ENCODE measurements at places on chromosomes 3 and 15. TPM values are rescaled to one million over a fixed set of nuclear protein-coding genes. Genes with fewer than 3 reads are reported as not detected.

- no peak for DNase-seq
Observed at GRCh38 chr3:43210049-43211027, 76.0 kb upstream of the SNRK start.

DNA sequence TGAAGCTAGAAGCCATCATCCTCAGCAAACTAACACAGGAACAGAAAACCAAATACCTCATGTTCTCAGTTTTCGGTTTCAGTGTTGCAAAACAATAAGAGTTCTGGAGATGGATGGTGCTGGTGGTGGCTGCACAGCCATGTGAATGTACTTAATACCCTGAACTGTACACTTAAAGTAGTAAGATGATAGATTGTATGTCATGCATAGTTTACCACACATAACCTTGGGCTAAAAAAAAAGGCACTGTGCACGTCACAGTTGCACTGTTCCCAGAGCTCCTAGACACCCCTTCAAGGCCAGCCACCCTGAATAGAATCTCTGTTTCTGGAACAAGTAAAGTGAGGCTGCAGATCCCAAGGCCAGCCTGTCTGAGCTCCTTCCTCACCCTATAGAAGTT is 243.3 kb upstream of the IGF1R start:
- no peak for DNase-seq

DNA sequence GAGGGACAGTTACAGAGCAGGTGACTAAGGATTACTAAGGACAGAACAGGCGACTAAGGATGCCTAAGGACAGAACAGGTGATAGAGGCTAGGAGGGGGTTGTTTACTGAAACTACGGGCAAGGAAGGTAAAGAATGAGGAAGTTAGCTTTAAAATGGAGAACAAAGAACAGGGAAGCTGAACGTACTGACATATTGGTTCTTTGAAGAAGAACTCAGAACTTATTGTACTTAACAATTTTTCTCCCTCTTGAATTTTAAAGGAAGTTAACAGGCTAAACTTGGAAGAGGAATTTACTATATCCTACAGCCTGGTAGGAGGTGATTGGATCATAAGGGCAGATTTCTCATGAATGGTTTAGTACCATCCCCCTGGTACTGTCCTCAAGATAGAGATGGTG is 290.2 kb downstream of the SHQ1 start:
- DNase-seq: no peak

DNA sequence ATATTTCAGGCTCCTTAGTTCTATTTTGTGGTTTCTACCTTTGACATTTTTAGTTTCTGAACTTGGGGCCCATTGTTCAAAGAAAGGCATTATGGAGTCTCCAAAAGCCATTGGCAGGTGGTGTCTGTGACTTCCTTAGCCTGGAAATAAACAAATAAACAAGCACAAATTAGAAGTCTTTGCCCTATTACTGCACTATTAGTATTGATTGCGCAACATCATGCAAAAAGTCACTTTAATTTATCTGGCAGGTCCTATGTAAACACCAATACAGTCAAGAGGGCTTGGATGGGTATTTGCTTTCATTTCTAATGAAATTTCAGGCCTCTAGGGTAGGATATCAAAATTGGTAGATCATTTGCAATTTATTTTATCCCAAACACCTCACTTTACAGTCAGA is 85.6 kb downstream of the LPP start:
- no peak for DNase-seq

Gene CCRL2
- 3.7 TPM for polyA plus RNA-seq

Gene OSBPL10
- polyA plus RNA-seq: 9.9 TPM

Gene GATM
- 0.14 TPM for polyA plus RNA-seq

- DNase-seq: no peak
Observed at GRCh38 chr3:50609071-50609762, 2.4 kb downstream of the CISH start.

Gene P3H2
- polyA plus RNA-seq: 24.2 TPM

- no peak for DNase-seq
Observed at GRCh38 chr3:64856106-64856505, 168.3 kb upstream of the ADAMTS9 start.

DNA sequence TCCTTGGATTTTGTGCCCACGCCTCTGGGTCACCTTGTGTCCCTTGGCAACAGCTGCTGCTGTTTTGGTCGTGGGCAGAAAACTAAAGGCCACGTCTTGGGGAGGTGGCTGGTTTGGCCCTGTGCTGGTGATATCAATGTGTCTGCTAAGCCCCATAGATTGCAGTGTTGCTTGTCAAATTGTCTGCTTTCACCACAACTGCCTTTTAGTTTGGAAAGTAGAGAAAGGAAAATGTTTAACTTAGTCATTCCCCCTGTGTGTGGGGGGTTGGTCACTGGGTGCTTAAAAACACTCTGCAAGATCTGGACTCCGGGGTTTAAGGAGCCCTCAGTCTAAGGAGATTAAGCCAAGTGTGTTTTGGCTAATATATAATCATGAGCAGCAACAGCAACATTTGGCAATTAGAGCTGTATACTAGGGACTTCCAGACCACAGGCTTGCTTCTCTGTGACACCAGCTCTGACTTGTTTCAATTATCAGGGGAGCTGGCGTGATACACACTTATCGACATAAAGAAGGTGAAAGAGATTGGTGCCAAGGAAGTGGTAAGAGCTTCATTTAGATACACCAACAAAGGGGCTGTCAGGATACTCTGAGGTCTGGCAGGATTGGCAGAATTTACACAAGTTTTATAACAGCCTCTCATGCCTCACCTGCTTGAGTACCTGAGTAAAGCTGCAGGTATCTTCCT is 3.5 kb downstream of the SMAD3 start:
- peak; percentile 64 for DNase-seq

GRCh38 chr15:24761704-24762302 is 86.2 kb downstream of the NPAP1 start:
- DNase-seq: peak; percentile 33

- peak; percentile 71 for DNase-seq
Observed at GRCh38 chr15:101615986-101616848, 36.0 kb downstream of the TM2D3 start.

Gene IL17RD
- polyA plus RNA-seq: 0.60 TPM

Gene AHSG
- polyA plus RNA-seq: not detected

Gene CAV3
- not detected for polyA plus RNA-seq

- DNase-seq: no peak
Observed at GRCh38 chr3:58079773-58080172, 71.6 kb downstream of the FLNB start.

DNA sequence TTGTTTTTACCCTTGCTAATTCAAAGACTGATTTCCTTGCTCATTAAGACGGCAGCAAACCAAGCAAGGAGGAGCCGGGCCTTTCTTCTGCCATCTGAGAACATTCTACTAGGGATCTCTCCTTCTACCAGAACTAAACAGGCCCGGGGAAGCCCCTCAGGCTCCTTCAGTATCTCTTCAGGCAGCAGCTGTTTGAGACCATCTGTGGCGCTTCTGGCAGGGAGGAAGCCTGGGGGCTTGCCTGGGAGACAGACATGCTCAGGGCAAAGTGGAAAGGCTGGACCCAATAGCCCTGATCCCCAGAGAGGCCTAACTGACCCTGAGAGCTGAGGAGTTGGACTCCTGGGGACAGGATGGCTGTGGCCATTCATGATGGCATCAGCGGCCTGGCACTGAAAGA is 67.9 kb downstream of the FEM1B start:
- no peak for DNase-seq

- no peak for DNase-seq
Observed at GRCh38 chr3:29486917-29487316, 206.0 kb downstream of the RBMS3 start.

- DNase-seq: no peak
Observed at GRCh38 chr3:63338351-63338750, 60.2 kb downstream of the SYNPR start.

DNA sequence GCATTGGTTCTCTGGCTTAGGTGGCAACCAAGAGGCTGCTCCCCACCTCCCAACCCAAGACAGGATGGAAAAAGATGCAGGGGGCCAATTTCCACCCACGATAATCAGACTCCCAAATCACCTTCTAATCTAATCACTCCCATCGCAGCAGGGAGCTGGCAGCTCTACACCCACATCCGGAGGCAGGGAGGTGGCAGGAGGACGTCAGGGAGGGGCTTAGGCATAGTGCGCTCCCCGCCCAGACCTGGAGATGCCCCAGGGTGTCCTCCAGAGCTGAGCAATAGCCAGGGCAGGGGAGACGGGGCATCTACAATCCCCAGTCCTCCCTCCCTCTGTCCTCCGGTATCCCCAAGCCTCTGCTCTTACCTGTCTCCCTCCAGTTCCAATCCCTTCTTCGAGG is 70.5 kb upstream of the SEC13 start:
- DNase-seq: no peak

DNA sequence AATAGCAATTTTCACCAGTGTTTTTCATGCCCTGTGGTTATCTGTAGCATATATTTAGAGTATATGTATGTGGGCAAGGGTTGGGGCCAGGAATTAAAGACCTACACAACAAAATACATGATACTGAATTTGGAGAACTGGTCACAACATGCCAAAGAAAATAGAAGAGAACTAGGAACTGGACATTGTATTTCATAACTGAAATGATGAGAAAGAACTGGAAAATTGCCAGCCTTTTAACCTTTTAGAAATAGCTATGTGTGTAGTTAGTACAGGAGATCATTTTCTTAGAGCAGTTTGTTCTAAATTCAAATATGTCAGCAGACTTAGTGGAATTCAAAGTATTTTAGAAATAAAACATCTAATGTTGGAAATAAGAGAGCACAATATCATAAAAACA is 227.1 kb upstream of the CGNL1 start:
- DNase-seq: peak; percentile 68

DNA sequence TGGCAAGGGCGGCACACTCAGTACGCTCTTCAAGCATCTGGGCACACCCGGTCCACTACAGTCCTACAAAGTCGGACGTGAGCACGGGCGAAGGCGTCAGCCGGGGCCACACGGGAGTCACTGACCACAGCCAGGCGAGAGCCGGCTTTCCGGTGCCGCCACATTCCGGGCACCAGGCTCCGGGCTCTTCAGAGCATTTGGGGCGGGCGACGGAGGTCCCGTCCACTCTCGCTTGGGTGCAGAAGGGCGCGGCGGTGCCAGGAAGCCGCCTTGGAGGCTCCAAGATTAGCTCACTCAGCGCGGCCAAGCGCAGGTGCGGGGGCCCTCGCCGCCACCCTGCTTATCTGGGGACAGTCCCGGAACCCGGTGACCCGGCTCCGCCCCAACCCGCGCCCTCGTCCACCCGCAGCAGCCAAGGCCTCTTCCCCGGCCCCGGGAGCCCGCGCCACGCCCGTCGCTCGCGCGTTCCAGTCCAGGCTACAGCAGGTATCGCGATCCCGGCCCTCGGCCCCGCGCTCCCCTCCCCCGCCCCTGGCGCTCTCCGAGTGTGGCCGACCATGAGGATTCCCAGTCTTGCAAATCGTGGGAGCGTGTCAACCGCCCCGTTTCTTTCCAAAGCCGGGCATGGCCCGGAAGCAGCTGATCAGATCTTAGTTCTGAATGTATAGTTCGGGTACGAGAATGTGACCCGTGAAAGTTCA is at the start of gene ADPRH:
Gene ADPRH, plus strand, starts transcription at position 127 of the 701 bp plus-strand sequence. CDS start 2,678 bp downstream, outside the sequence.
- peak; percentile 68 for DNase-seq

DNA sequence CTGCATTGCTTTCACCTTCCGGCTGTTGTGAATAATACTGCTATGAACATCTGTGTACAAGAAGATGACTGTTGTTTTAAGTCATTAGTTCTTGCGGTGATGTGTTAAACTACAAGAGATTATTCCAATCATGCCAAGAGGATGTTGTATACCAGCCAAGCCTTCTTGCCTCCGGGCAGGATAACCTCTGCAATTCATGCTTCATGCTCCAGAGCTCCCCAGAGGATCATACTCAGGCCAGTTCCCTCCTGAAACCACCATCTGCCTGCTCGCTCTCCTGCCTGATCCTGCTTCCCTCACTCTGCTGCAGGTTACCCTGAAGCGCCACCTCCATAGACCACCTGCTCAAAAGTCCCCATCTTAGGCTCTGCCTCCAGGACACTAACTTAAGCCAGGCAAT is 187.1 kb upstream of the PROK2 start:
- no peak for DNase-seq

- no peak for DNase-seq
Observed at GRCh38 chr3:146536681-146537080, 7.7 kb downstream of the PLSCR1 start.

DNA sequence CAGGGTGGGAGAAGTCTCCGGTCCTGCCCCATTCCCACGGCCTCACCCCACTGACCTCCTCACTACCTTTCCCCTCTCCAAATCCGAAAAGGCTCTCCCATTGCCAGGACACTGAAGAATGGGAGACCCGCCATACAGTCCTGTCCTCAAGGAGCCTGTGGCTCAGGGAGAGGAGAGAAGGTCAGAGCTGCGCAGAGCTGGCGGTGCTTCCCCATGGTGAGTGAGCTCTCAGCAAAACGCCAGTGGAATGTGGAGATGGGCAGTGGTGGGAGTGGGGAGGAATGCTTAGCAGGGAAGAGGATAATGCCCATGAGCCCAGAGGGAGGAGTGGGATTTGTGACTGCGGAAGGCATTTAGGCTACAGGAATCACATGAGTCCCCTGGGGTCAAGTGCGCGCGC is 20.1 kb downstream of the FAM43A start:
- DNase-seq: no peak

All from fibroblast of lung (primary cell).